G401 (cell line): ENCODE measurements at places on chromosomes 11 and 22. TPM values are rescaled to one million over a fixed set of nuclear protein-coding genes. Genes with fewer than 3 reads are reported as not detected.
A peak's percentile ranks its signal among the peaks of the same experiment; 100 is the strongest.

AGBL2 gene
- total RNA-seq: not detected in 2 replicates

CDC45 gene
- total RNA-seq: 43.4 and 46.7 TPM in 2 replicates

HBE1 gene
- not detected in 2 replicates for total RNA-seq

CASP12 gene
- not detected in 2 replicates for total RNA-seq

YAP1 gene
- total RNA-seq: 30.7 and 44.6 TPM in 2 replicates

CCDC116 gene
- not detected in 2 replicates for total RNA-seq

GRCh38 chr11:41461057-41461681 lies 1.7 kb upstream of the LRRC4C start:
- DNase-seq: peak; percentile 63

DNA sequence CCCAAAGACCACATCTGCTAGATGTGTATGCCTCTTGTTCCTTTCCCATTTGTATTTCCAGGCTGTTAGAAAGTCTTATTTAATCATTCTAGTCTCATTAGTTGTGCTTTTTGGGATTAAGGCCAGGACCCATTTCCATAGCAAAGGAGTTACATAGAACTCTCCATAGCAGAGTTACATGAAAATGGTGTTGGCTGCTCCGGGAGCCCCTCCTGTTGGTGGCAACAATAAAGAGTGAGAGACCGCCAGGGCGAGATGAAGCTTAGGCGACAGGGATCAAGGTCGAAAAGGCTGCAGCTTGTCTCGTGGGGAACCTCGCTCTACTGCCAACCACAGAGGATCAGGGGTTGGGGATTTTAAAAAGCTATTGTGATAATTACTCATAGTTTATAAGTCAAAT lies 58.3 kb downstream of the GRIK4 start:
- no peak for DNase-seq

DNA sequence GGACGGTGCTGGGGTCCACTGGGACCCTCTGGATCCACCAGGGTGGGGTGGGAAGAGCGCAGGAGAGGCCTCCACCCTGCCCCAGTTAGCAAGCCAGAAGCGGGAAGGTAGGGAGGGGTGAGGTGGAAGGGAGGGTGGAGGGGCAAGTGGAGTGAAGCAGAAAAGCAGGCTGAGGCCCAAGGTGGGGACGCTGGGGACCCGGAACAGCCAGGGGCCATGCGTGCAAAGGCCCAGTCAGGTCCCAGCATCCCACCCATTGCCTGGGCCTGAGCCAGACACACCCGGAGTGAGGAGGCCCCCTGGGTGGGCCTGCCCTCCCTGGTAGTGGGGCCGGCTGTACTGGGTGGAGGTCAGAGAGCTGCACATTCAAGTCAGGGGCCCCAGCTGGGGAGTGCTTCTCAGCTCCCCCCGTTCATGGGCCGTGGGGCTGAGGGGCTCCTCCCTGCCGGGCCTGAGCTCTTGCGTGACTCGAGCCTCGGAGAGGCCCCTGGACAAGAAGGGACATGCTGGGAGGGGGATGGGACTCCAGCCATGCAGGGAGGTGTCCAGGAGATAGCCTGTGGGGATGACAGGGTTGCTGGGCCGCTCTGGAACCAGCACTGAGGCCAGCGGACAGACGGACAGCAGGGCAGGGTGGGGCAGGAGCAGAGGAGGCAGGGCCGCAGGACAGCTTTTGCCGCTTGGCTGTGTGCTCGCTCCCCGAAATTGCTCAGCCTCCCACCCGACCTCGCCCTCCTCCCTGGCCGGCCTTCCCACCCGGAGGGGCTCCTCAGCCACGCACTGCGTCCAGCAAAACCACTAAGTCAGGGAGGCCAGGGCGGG lies 7.7 kb downstream of the TNNT3 start:
- no peak for DNase-seq

DNA sequence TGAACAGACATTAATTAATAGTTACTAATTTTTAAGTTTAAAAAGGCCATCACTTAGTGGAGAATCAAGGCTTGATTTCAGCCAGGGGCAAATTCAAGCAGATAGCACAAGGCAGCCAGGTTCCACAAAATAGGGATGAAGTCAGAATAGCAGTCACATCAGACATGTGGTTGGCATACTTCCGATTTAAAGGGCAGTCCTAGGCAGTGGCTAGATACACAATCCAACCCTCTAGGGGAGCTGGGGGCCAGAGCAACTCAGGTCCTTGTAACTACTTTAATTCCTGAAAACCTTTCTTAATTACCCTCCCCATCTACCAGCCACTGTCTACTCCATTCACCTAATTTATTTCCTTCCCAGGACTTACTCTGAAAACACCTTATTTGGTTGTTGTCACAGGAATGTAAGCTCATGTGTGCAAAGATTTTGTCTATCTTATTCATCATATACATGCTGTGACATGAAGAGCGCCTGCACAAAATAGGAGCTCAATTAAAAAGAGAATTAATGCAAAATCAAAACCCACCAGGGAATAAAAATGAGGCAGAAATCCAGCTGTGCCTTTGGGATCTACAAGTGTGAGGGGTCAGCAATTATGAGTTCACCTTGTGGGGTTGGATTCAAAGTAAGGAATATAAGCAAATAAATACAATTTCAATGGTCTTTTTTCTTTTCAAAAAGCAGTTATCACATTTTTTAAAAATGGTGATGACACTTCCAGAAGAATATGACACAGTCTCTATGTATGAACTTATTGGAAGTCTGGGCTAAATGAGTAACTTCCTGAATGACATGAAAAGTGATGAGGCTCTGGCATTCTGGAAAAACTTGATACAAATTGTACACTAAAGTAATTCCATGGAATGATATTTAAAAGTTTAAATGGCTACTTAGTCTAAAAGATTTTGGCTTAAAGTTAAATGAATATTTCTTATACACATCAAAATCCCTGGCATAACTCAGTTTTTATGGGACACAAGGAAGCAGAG lies 53.8 kb downstream of the COPB1 start:
- DNase-seq: no peak

DNA sequence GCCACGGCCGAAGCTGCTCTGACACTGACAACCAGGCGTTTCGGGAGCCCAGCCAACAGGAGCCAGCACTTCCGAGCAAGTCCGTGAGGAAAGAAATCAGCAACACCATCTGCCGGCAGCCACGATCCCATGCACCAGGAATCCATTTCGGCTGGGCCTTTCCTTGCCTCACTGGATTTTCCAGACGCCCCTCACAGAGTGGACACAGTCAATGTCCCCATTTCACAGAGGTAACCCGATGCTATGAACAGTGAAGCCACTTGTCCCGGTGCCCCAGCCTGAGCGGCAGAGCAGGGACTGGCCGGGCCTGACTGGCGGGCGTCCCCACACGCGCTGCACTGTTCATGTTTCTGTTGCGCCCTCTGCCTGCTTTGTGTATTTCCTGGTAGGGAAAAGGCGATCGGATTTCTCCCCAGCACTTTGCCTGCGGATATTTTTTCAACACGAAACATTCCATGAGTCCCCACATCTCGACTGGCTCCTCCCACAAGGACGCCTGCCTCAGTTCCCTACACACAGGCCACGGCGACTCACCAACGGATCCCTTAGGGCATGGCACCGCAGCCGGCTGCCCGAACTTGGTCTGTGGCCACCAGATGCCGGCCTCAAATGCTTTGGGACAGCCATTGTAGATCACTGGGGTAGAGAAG lies 55.3 kb downstream of the TRMU start:
- DNase-seq: peak; percentile 74

DNA sequence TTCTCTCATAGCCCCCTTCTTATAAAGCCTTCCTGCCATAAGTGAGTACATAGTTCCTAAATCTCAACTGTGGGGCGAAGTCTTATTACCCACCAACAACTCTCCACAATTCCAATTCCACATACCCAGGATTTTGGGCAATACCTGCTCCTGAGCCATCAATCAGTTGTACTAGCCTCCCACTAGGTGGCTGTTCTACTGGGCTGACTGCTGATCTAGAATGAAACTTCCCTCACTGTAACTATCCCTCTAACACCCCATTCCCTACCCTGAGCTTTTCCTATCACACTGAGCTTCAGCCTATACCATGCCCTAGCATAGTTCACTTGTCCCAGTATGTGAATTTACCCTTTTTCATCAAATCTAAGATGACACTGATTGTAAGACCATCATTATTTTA lies 52.5 kb downstream of the RRAS2 start:
- no peak for DNase-seq

DNA sequence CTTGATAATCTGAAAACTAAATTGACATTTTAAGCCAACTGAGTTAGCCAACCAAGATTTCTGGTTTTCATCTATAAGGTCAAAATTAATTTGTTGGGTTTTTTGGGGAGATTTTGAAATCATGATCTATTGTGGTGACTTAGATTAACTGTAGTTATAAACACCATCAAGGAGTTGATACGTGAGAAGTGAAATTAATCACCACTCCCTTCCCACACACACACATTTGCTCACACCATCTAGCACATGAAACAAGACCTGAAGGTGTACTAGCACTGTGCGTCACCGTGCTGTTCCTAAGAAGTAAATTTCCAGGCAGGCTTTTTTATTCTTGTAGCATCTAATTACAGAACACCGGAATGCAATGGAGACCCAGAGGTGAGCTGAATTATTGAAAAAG lies 2.1 kb downstream of the OR5B21 start:
- no peak for DNase-seq

GRCh38 chr22:22369964-22370270 lies 125.3 kb downstream of the VPREB1 start:
- no peak for DNase-seq

DNA sequence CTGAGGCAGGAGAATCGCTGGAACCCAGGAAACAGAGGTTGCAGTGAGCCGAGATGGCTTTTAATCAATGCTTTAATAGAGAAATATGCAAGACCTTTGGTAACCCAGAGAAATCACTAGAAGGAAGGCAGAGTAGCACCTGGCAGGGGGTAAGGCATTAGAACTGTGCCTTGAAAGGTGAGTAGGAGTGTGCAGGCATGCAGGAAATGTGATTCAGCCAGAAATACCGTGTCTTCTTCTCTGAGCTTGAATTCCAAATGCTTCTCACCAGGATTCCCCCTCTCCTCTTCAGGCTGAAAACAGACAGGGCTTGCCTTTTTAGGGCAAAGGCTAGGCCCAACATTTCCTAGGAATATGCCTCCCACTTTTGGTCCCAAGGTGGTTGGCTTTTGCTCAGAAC lies 51.0 kb downstream of the OR4D9 start:
- no peak for DNase-seq

DNA sequence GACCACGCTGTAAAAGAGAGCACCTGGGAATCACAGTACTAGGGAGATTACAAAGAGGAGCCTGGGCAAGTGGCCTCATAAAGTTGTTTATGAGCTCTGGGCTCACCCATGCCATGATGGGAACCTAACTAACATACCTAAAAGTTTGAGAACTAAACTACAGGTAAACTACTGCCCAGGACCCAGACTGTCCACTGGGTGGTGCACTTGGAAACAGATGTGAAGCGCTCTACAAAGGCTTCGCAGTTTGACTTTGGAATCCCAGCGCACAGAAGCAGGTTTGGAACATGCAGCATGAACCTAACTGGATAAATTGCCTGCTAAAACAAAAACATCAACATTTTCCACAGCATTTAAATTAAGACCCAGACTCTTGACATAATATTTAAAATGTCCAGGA lies 418.6 kb downstream of the FAM181B start:
- DNase-seq: no peak

DNA sequence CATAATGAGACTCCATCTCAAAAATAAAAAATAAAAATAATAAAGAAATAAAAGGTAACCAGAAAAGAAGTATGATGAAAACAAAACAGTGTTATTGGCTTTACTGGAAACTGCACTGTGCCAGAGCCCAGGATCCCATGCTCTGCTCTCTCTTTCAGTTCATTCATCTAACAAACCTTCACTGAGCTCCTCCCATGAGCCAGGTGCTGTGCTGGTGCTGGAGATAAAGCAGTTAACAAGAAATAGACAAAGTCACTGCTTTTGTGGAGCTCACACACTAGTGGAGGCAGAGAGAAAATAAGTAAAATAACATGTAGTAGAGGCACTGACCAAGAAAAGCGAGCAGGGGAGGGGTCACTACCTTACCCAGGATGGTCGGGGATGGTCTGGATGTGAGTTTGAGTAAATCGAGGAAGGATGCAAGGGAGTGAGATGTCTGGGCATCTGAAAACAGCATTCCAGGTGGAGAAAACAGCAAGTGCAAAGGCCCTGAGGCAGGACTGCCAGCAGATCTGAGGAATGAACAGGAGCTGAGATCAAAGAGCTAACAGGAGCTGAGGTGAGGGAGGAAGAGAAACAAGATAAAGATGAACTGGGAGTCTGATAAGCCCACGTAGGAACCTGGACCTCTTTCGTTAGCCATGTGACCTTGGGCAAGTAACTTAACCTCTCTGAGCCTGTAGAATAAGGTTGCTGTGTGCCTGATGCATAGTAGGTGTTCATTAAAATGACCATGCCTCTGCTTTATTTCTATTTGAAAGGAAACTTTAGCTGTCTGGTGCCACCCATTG lies 31.3 kb upstream of the CD82 start:
- DNase-seq: no peak

DNA sequence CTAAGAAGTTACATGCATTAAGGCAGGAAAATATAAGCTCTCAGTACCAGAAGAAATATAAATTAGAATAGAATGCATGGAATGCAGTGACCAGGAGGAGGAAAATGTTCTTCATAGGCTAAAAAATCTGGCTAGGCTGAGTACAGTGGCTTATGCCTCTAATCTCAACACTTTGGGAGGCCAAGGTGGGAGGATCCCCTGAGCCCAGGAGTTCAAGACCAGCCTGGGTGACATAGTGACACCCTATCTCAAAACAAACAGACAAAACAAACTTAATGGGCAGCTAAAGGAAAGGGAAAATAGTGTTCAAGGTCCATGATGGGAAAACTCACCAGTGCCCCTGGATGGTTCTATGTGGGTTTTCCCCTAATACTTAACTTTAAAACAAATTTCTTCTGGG lies 78.3 kb upstream of the RASSF10 start:
- no peak for DNase-seq

- DNase-seq: no peak
These were observed 36.1 kb downstream of the CLPB start for GRCh38 chr11:72398058-72398758.

- no peak for DNase-seq
These were observed 79.0 kb upstream of the SNX19 start for GRCh38 chr11:130995266-130995665.

GRCh38 chr11:122804161-122804560 lies 34.1 kb upstream of the CRTAM start:
- peak; percentile 33 for DNase-seq

DNA sequence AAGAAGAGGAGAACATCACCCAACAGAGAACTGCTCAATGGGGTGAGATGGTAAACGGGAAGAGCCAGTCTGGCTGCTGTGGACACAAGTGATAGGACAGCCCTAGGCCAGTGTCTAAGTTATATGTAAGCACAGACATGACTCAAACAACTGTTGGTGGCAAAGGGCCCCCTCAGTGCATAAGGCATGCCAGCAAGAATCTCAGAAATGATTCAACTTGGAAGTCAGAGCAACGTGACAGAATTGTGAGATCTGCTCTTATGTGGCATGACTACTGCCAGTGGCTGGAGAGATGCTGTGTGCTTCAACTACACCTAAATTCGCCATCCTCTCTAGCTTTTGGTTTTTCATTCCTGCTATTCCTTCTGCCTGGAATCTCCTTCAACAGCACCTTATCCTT lies 7.4 kb downstream of the SLN start:
- no peak for DNase-seq

- DNase-seq: no peak
These were observed 7.8 kb downstream of the OPCML start for GRCh38 chr11:133524488-133524887.
